ENCODE measurements at places on chromosomes 12 and 14.

DNA sequence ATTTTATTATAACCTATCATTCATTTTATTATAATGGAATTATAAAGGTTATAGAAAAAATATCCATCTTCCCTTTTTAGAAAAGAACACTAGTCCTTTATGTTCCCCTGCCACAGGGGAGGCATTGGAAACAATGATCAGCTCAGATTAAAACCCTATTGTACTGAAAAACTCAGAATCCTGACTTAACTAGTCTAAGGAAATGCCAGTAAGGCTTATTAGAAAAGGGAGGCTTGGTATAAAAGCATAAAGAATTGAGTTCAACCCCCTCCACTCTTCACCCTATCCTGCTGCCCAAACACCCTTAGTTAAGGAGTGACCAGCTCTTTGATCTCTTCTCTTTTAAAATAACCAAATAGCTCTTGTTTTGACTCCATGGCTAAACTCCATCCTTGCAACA, 36.0 kb downstream of the PUS7L start:
- DNase-seq: no peak

DNA sequence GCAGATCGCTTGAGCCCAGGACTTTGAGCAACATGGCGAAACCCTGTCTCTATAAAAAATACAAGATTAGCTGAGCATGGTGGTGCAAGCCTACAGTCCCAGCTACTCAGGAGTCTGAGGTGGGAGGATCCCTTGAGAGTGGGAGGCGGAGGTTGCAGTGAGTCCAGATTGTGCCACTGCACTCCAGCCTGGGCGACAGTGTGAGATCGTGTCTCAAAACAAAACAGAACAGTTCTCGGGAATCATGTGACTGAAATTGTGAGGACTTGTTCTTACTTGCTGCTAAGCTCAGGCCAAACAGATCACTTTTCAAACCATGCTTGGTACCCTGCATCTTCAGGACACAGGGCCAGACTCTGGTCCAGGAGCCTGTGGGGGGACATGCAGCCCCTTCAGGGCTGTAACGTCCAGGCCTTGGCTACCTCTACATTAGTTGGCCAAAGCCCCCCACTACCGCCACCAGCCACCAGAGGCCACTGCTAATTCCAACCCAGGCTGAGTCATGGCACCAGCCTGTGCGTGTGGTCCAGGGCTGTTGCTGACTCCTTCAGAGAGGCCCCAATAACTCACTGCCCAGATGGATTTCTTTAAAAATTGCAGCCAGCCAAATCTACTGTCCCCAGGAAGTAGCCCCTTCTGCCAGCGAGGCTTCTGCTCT, 33.4 kb upstream of the SYNDIG1L start:
- no peak for DNase-seq

- DNase-seq: no peak
Measured at GRCh38 chr12:74337951-74338350, 199.7 kb upstream of the ATXN7L3B start.

GRCh38 chr12:11497438-11497837, 102.1 kb upstream of the PRB2 start:
- DNase-seq: no peak

DNA sequence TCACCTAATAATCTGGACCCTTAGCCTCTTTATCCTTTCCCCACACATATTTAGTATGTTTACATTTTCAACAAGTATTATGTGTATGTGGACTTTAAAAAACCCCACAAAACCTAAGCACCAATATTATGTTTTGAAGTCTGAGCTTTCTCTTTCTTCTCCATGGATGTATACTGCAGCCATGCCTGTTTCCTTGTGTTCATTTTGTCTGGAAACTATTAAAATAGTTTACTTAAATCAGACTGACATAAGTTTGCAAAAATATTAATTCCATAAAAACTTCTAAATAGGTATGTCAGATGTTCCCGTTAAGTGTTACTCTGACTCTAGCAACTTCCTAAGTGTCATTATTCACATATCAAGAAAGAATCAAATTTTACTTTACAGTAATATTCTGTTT, 2.9 kb downstream of the HIGD1C start:
- no peak for DNase-seq

DNA sequence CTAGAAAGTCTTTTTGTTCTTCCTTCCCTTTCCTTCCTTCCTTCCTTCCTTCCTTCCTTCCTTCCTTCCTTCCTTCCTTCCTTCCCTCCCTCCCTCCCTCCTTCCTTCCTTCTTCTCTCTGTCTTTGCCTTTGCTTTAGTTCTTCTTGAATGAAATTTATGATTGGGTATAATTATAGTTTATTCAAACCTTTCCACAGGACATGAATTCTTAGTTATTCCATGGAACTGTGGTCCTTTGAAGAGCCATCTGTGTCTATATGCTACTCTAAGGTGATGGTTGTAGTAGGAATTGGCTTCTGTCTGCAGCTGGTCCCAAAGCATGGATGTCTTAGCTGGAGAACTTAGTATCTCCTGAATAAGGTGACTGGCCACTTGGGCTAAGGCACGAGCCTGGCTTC, 64.8 kb downstream of the IGF1 start:
- no peak for DNase-seq

DNA sequence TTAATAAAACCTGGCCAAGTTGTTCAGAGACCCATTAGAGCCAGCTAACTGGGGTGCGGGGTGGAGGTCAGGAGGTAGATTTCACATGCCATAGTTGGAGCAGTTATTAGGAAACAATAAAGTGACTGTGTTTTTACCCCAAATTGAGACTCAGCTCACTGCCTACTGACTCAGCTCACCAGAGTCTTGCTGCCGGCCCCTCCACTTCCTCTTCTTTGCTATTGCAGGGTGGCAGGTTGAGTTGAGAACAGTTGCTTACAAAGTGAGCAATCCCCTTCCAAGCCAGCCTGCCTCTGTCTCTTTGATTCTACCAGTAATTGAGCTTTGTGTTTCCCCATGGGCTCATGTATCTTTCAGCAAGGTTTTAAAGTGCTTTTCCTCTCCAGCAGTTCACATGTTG, 12.9 kb downstream of the ST8SIA1 start:
- peak; percentile 62 for DNase-seq

DNA sequence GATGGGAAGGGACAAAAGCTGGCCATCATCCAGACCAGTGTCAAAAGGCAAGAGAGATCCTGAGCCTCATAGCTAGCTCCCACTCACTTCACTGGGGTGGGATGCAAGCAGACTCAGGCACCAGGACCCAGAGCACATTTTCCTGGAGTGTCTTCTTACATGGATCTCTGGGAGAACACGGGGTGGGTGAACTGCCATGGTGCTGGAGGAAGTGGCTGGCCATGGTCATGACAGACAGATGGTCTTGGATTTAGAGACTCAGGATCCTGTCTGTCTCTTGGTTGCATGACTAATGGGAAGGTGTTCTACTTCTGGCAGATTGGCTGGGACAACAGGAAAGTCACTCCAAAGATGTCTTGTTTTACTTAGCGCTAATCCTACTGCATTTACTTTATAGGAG, 311.5 kb downstream of the ATP23 start:
- no peak for DNase-seq

DNA sequence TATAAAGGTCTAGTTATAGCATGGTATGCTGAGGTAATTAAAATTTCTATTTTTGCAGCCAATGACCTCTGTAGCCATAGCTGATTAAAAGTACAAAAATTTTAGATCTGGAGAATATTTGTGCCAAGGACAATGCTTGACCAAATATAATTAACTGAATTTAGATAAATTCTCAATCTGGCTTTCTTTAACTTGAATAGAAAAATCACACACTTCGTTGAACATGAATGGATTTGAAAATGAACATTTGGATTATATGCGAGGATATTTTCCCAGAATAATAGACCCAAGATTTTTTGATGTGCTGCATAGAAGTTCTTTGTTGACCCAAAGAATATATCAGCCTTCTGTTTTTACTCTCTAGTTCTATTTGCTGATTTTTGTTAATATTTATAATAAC, 38.4 kb upstream of the G2E3 start:
- no peak for DNase-seq

DNA sequence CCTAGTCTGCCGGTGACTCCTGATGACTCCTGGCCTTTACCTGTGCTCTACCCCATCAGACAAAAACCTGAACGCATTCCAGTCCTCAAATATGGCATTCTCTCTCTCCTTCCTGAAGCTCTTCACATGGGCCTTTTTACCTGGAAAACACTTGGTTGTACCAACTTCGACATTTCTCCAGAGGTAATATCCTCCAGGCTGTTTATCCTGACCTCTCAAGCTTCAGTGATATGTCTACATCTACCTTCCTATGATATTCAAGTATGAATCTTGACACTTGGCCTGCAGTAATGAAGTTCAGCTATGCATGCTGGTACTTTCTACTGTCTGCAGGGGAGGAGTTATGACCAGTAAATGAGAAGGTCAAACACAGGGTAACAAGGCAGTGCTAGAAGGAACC, 901.8 kb downstream of the VRK1 start:
- no peak for DNase-seq

DNA sequence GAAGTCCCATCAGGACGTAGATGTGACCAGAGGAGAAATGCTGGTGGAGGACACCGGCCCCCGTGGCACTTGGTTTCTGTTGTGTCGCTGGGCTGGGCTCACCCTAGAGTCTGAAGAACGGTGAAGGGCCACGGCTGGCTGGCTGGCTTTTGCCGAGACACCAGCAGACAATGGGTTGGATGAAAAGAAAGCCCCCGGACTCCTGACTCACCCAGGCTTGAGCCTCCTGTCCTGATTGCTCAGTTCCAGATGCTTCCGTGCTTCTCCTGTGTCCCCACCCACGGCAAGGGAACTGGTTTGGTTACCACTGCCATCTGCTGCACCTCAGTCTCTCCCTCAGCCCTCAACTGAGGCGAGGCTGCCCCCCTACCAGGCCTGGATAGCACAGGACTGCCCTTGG, 10.4 kb upstream of the ENDOU start:
- no peak for DNase-seq

GRCh38 chr12:124466216-124467128, 100.9 kb downstream of the NCOR2 start:
- DNase-seq: peak; percentile 62

- DNase-seq: no peak
Measured at GRCh38 chr14:64147126-64147790, 146.9 kb downstream of the ESR2 start.

DNA sequence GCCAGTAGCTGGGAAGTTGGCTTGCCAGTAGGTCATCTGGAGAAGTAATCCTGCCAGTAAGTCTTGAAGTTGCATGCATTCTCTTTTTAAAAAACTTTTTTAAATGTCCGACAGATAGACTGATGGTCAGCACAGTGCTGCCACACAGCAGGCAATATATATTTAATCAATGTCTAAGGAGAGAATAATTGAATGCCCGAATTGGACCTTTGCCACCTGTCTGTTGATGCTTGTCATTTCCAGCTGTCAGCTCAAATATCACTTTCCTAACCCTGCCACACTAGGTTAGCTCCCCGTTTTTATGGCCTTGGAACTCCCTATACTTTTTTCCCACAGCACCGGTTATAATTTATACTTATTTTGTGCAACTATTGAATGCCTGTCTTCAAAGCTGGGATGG, 2.1 kb upstream of the SLC15A4 start:
- no peak for DNase-seq

GRCh38 chr12:27530157-27530922, 6.3 kb downstream of the PPFIBP1 start:
- DNase-seq: no peak

GRCh38 chr12:123280971-123281370, 9.3 kb upstream of the CDK2AP1 start:
- no peak for DNase-seq

GRCh38 chr12:107356937-107357295, 263.6 kb upstream of the CRY1 start:
- DNase-seq: no peak

DNA sequence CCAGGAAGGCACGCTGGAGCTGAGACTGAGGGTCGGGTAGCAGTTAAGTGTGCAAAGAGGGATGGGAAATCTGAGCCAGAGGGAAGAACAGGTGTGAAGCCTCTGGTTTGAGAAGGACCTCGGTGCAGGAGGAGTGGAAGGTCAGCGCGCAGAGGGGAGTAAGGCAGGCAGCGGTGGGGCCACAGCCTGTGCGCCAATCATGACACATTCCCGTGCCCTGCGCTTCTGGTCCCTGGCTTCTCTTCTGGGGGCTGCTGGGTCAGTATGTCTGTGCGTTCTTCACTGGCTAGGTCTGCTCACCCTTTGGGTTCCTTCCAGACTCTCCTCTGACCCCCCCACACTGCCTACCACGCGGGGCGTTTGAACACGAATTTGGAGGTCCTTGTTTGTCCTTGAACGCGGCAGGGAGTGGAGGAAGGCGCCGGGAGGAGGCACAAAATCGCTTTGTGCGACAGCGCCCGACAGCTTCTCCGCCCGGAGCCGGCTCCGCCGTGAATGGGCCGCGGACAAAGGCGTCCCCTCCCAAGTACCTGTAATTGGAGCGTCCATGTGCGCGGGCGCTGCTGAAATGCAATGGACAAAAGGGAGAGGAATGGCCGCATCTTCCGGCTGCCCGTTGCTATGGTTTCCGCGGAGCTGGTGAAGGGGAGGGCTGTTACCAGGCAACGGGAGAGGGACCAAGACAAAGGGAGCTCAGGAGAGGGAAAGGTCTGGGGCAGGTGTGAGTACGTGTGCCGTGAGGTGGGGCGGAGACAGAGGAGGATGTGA, 207.2 kb upstream of the SRRM4 start:
- DNase-seq: no peak

DNA sequence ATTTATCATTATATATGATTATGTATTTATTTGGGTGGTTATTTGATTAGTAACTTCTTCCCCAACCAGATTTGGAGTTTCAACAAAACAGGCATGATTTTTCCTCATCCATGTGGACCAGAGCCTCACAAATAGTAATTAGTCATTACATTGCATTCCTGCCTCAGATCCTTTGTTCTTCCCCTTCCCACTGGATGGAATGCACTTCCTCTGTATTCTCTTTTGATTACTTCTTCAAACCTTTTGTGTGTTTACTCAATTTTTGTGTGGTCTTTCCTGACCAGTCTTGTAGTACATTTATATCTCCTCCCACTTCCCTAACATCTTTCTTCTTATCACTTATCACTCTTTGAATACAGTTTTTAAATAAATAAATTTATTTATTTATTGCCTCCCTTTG, 15.5 kb downstream of the SYT1 start:
- DNase-seq: no peak

DNA sequence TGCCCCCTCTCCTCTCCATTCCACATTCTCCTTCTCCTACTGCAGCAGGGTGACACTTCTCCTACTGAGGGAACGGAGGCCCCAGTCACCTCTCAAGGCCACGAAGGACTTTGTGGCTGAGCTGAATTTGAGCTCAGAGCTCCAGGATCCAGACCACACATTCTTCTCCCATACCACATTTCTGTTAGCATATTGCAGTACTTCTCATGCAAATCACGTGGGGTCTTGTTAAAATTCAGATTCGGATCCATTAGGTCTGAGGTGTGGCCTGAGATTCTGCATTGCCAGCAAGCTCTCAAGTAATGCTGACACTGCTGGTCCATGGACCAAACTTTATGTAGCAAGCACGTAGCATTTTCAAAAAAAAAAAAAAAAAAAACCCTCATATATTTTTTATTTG, 9.6 kb upstream of the IFI27L2 start:
- no peak for DNase-seq
